ENCODE measurements at places on chromosomes 1 and 21.

DNA sequence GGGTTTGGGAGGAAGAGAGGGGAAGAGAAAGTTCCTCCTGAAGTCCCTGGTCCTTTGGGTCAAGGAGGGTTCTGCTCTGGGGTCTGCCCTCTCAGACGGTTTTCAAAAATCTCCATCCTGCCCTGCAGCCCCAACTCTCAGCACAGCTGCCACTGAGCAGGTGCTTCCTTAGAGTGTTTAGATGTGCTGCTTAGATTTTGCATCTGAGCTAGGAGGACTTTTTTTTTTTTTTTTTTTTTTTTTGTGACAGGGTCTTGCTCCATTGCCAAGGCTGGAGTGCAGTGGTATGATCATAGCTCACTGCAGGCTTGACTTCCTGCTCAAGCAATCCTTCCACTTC, 324.9 kb upstream of the POU3F1 start:
- DNase-seq, result no peak

DNA sequence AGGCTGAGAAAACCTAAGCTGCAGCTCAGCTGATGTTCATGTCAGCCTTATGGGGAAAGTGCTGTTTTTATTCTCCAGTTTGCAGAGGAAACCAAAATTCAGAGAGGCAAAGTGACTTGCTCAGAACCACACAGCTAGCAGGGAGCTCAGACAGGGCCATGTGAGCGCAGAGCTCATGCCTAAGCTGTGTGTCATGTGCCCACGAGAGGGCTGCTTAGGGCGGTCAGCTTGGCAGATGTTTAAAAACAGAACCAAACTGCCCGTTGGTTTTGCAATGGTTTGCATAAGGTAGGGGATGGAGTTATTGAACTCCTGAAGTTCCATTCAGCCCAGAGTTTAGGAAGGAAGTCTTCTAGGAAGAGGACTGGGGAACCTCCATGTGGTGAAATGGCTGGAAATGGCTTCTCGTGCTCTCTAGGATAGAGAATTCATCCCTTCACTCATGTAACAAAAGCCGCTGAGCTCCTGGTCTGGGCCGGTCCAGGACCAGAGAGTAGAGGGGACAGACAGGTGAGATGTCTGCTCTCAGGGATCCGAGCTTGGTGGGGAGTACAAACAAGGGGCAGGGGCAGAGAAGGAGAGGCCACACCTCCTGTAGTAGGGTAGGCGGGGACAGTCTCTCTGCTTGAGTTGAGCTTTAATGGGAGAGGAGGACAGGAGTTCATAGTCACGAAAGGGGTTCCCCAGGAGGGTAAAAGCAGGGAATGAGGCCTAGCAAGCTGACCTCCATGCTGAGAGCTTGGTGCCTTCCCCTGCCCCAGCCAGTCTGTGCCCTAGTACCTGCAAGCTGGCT, 46.9 kb downstream of the ARHGEF10L start:
- DNase-seq, result no peak

- DNase-seq, result peak; percentile 39
These were observed 1.4 kb upstream of the RBM15 start for GRCh38 chr1:110337704-110338308.

DNA sequence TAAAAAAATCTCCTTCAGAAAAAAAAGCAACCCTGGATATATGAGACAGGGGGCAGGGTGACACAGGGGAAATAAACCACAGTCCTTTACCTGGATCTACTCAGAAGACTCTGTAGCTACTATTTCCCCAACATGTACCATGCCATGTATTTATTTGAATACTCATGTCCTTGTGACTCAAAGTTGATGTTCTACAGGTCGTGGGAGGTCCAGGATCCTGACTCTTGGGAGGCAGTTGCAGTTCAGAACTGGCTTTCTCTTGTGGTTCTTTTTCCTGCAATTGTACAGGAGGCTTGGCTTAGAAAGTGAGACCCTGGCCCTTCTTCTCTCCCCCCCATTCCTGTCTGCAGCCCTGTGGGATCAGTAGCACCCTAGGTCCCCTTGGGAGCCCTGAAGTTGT, 5.8 kb upstream of the IL24 start:
- DNase-seq, result no peak

GRCh38 chr1:203526130-203526529, 32.2 kb downstream of the OPTC start:
- DNase-seq, result no peak

- no peak for DNase-seq
These were observed 11.8 kb upstream of the ATF3 start for GRCh38 chr1:212596798-212597197.

GRCh38 chr1:1302006-1302430, 5.7 kb downstream of the ACAP3 start:
- no peak for DNase-seq

DNA sequence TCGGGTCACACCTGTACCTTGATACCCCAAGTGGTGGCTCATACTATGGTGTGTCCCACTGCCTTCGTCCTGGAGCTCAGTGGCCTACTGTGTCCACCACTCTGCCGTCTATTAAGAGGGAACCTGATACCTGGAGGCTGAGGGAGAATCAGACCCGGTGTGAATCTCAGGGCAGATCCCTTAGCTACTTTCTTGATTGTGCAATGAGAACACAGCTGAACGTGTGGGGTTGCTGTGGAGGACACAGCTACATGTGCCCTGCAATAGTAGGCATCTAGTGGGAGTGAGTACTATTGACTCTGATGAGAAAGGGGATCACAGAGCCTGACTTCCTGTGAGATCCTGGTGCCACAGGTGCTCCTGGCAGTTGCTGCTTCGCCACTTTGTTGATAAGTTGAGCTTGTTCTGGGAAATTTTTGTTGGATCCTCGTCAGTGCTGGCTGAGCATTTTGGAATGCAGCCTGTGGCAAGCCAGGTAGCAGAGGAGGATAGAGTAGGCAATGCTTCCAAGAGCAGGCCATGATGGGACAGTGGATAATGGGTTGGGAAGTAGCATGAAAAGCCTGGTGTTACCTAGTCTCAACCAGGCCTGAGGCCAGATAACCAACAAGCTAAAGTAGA, 28.2 kb upstream of the MPZL1 start:
- DNase-seq, result no peak

DNA sequence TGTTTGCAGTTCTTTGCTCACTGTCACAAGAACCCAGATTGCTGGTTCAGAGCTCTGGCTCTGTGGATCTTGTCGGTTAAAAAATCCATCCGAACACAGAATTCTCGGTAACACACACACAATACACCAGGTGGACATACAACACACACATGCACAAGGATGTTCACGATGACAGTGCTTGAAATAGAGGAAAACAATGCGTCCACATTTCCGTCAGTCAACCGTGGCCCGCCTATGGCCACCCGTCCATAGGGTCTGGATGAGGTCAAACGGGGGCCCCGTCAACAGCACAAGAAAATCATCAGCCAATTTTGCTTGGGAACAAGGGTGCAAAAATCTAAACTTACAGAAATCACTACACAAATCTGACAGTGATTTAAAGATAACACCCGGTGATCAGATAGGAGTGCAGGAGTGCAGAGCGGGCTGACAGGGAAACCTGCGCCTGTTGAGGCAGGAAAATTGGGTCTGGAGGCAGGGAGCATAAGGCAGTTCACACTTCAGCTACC, 50.4 kb upstream of the SLC19A1 start:
- no peak for DNase-seq

DNA sequence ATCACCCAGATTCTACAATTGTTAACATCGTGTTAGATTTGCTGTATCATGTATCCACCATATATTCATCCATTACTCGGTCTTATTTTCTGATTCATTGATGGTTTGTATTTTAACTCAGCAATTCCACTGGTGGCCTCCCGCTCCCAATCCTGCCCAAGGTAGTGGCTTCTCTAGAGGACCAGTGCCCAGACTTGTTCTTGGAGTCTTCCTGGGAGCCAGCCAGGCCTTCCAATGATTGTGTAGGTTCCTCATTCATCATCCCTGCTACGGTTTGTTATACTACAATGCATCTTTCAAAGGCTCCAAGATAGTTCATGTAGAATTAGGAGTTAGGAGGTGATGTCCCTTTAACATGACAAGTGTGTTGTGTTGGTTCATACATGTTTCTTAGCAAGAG, 451.1 kb downstream of the SETD4 start:
- no peak for DNase-seq

DNA sequence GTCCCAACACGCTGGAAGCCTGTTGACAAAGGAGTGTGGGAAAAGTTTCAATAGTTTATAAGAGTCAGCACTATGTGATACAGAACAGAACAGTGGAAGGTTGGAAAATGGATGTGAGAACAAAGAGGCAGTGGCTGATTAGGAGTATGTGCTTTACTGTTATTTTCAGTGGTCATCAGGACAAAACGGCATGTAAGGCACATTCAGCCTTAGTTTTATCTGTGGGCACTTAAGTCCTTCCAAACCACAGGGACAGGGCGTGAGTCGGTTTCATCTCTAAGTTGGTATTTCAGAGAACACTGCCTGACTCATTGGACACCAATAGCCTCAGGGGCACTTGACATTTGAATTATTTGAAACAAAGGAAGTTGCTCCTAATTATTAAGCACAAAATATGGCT, 306.9 kb downstream of the ASTN1 start:
- no peak for DNase-seq

GRCh38 chr1:230917284-230918135, 49.2 kb upstream of the C1orf198 start:
- DNase-seq, result peak; percentile 85

DNA sequence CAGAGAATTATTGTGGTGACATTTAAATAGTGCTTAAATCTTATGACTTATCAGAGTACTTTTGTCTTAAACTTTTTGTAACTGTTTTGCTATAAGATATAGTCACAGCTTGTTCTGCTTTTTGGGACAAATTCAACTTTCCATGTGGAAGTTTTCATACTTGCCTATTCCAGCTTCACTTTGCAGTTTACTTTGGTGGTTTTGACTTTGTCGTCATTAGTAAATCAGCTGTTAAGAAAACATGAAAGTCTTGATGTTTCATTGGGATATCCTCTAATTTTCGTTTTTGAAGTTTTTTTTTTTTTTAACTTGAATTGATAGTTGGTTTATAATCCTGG, 31.3 kb downstream of the SDCCAG8 start:
- no peak for DNase-seq

DNA sequence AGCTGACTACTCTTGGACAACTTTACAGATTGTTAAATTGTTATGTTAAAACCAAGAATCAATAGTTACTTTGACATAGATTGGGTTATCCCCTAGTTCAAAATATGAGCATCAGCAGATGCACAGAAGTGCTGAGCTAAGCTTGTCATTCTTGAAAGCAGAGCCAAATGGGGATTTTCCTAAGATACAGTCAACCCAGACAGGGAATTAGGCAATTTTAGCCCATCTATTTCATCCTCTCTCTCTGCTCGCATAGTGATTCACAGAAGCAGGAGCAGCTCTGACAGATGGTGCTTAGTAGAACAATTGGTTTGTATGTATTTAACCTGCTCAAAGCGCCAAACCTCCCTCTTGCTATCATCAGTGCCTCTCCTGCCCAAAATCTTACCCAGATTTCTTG, 27.9 kb upstream of the PRRC2C start:
- DNase-seq, result no peak

- no peak for DNase-seq
These were observed 258.9 kb upstream of the PROX1 start for GRCh38 chr1:213728593-213729536.

DNA sequence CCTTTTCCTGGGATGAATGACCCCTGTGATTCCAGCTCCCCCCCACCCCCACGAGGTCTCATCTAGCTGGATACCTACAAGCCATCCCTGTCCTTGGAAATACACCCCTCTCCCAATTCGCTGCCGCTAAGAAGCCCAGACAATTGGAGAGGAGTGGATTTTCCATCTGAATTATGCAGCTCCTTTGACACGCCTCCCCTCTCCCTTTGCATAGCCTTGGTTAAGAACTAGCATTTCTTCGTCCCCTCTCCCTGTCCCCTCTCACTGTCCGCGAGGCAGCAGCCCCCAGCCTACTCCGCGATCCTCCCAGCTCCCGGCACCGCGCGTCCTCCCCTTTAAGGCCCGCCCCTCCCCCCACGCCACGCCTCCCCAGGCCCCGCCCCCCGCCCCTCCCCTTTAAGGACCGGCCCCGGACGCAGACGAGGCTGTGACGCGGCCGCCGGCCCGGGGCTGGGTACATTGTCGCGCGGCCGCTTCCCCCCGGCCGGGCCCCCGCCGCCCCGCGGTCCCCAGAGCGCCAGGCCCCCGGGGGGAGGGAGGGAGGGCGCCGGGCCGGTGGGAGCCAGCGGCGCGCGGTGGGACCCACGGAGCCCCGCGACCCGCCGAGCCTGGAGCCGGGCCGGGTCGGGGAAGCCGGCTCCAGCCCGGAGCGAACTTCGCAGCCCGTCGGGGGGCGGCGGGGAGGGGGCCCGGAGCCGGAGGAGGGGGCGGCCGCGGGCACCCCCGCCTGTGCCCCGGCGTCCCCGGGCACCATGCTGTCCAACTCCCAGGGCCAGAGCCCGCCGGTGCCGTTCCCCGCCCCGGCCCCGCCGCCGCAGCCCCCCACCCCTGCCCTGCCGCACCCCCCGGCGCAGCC, at the start of gene MAPKAPK2:
TSS of gene MAPKAPK2 (plus strand) at position 428 of the 856 bp plus-strand sequence. CDS start at position 753, 325 bp downstream.
- peak; percentile 86 for DNase-seq

- no peak for DNase-seq
These were observed 35.5 kb upstream of the RUNX3 start for GRCh38 chr1:24965571-24965930.

GRCh38 chr1:1171161-1171545, 2.5 kb upstream of the TTLL10 start:
- no peak for DNase-seq

DNA sequence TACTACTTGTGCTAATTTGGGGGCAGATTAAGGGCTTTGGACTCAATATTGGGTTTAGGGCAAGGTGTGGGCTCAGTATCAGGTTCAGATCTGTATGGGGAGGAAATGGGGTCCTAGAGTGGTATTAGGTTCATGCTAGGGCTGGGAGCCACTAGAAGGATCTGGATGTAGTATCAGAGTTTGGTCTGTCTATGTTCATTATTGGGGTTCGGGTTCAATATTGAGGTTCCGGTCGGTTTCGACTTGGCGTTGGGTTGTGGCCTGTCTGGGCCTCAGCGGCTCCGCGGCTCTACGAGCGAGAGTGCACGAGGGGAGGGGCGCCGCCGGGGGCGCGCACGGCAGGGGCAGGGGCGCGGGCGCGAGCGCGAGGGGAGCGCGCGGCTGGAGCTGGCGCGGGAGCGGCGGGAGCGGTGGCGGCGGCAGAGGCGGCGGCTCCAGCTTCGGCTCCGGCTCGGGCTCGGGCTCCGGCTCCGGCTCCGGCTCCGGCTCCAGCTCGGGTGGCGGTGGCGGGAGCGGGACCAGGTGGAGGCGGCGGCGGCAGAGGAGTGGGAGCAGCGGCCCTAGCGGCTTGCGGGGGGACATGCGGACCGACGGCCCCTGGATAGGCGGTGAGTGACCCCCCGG, at the start of gene PTPRF:
TSS of gene PTPRF (plus strand) at position 401 of the 624 bp plus-strand sequence. CDS start 14,193 bp downstream, outside the sequence.
- DNase-seq, result peak; percentile 38

- DNase-seq, result no peak
These were observed 34.6 kb downstream of the OBSCN start for GRCh38 chr1:228242409-228242808.

GRCh38 chr1:173162601-173163000, 44.5 kb downstream of the TNFSF4 start:
- DNase-seq, result no peak

GRCh38 chr21:40680311-40680710, 166.6 kb downstream of the DSCAM start:
- peak; percentile 35 for DNase-seq

Data from RPMI8226 (cell line).